ENCODE measurements at places on chromosomes 1 and 21.

DNA sequence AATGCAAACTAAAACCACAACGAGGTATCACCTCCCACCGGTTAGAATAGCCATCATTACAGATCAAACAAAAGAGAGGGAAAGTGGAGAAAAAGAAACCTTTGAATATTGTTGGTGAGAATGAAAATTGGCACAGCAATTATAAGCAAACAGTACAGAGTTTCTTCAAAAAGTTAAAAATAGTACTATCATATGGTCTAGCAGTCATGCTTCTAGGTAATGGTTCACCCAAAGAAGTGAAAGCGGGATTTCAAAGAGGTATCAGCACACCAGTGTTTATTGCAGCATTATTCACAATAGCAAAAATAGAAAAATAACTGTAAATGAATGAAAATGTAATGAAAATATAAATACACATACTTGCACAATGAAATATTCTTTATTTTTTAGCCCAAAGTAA lies 8.2 kb downstream of the OR2T10 start:
- no peak for DNase-seq

- no peak for DNase-seq
Measured at GRCh38 chr1:46492269-46492853, 2.7 kb downstream of the DMBX1 start.

DNA sequence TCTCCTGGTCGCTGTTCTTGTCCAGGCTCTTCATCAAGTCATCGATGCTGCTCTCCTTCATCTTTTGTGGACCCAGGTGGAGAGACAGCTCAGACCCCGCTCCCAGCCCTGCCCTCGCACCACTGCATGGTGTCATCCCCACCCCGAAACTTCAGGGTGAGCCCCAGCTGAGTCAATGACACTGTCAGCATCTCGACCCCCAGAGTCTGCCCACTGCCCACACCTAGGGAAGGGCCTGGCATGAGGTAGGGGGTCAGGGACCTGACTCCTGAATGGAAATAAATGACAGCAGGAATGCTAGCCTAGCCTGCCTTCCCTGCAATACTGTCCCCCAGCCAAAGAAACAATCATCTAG lies 1.6 kb upstream of the S100A6 start:
- no peak for DNase-seq

DNA sequence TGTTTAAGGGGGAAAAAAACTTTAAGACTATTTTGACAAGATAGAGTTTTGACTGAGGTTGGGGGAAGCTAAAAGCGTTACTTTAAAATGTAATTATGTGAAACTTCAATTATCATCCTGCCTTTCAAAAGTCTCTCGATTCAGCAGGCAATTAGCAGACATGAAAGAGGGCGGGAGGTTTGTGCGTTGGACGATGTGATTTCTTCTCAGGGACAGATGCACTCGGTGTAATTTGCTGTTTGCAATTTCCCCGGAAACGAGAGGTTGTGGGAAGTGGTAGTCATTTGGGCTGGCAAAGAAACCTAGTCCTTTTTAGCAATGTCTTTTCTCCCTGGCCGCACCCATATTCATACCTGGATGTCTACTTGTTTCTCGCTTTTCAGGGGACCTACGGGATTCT lies 27.1 kb downstream of the KAZN start:
- DNase-seq: no peak

GRCh38 chr1:3359756-3360440 lies 94.6 kb upstream of the ARHGEF16 start:
- no peak for DNase-seq

DNA sequence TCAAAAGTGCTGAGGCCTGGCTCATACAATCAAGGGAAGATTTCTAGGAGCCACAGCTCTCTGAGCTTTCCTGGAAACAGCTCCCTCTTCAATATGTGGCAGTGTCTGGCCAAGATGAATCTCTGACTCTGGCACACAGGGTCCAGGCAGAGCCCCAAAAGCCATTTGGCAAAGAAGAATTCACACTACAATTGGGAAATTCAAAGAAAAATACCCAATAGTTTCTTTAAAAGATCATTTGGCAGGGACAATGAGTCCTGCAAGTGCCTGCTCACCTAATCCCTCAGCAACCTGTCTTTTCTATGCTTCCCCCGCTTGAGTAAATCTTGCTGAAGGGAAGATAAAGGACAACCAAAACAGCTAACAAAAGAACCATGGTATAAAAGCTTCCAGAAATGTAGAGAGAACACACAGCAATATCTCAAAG lies 124.6 kb downstream of the TGFBR3 start:
- no peak for DNase-seq

DNA sequence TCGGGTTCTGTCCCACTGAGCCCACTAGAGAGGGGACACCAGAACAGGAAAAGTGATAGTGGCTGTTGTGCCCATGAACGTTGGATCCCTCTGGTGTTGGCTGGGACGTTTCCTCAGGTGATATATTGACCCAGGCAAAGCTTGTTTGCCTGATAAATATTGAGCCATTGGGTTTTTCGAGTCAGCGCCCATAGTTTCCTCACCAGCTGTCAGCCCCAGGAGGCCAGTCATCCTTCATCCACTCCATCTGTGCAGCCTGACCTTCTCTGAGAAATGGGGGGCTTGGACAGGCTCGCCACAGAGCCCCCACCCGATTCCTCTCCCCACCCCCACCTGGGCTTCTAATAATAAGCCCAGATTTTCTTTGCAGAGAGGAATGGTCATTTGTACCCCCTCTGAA lies 13.3 kb downstream of the DISP3 start:
- DNase-seq: no peak

DNA sequence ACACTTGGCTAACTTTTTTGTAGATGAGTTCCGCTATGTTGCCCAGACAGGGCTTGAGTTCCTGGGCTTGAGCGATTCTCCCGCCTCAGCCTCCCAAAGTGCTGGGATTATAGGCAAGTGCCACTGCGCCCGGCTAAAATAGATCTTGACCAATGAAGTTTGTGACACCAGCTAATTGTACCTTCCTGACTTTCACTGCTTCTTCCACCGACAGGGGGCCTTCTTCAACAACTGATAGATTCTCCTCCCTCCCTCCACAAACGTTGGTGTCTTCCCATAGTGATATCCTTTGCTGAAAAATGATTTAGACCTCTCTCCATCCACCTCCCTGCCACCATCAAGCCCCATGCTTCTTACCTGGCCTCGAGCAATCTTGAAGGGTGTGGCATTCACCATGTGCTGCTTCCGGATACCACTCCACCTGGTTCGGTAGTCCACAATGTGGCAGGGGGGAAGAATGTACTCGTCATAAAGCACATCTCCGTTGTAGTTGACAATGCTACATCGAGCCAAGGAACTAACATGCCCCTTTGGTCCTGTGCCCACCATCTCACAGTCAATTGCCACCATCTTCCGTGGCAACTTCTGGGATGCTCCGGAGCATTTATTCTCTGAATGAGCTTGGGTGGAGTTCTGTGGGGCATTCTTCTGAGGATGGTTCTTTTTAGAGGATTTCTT lies 1.6 kb upstream of the METTL25B start:
- DNase-seq: no peak

DNA sequence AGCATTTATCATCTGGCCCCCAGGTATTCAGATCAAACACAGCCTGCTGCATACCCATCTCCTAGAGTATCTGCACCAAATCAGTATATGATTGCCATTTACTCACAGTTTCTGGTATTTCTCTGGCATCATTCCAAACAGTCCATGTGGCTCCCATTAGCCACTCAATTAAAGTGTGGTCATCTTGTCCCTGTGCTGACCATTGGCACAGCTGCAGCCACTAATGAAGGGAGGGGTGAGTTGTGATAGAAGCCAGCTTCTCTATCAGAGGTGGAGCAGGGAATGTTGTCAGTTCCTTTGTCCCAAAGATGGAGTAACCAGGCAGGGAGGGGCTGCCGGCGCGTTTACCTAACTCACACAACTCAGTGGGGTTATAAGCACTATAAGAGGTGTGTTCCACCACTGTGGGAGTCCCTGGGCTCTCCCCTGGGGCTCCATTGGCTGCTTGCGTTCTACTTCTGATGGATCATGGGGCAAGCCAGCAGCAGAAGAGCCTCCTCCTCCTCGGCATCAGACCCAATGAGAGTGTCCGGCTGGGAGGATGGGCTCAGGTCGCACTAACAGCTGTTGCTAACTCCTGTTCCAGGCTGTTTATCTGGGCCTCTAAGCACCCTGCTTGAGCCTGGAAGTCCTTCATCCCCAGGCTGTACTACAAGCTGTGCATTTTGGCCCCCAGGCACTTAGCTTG lies 108.6 kb downstream of the GDAP2 start:
- DNase-seq: no peak

DNA sequence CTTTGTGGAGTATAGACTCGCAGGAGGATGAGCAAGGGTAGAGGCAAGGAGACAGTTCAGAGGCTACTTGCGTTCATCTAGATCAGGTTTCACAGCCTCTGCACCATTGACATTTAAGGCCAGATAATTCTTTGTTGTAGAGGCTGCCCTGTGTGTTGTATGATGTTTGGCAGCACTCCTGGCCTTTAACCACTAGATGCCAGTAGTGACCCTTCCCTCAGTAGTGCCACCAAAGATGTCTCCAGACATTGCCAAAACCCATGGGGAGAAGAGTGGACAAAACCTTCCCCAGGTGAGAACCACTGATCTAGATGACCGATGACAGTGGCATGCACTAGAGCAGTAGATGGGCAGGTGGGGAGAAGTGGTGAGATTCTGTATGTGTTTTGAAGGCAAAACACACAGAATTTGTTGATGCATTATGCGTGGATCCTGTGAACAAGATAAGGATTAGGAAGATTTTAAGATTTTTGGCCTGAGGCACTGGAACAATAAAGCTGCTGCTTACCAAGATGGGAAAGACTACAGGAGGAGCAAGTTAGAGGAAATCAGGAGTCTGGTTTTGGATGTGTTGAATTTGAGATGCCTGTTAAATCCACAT lies 9.9 kb upstream of the COG2 start:
- no peak for DNase-seq

DNA sequence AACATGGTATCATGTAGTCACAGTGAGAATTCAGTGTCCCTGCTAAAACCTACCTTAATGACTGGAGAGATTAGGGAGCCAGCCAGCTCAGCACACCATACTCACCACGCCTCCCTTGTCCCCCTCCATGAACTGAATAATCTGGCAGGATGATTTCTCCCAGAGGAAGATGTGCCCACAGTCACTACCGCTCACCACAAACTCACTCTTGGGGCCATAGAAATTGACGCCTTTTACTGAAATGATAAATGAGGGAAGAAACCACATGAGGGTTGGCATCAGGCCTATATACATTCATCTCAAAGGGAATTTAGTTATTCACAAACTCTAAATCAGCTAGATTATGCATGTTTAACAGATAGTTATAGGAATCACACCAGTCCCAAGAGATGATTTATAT lies 17.4 kb downstream of the PEA15 start:
- DNase-seq: no peak

- DNase-seq: no peak
Measured at GRCh38 chr1:150012611-150013010, 2.1 kb upstream of the OTUD7B start.

DNA sequence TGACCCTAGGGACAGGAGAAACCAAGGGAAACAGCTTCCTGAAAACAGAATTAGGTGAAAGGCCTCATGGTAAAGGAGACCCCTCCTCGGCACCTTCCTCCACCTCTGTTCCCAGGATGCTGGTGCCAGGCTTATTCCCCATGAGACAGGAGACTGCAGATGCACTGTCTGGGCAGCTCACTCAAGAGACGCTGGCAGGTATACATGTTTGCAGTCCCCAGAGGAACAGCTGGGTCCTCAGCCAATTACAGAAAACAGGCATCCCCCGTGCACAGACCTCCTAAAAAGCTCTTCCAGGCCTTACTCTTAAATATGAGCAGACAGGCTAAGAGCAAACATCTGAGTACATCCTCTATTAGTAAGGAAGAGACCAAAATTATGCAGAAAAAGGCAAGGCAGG lies 6.5 kb downstream of the CCSAP start:
- DNase-seq: no peak

DNA sequence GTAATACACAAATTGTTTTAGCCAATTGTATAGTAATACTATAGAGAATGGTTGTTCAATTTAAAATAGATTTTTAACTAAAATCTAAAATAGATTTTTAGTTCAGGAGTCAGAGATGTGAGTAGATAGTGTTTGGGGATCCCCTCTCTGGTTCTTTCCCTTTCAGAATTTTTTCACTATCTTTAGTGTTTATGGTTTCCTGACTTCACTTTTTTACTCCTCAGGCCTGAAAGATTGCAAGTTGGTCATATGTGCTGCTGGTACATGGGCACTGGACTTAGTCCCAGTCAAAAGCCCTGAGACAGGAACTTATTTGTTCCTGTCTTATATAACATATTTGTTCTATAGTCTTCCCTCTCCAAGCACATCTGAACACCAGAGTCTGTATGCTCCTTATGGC lies 96.8 kb upstream of the ATP1B1 start:
- no peak for DNase-seq

DNA sequence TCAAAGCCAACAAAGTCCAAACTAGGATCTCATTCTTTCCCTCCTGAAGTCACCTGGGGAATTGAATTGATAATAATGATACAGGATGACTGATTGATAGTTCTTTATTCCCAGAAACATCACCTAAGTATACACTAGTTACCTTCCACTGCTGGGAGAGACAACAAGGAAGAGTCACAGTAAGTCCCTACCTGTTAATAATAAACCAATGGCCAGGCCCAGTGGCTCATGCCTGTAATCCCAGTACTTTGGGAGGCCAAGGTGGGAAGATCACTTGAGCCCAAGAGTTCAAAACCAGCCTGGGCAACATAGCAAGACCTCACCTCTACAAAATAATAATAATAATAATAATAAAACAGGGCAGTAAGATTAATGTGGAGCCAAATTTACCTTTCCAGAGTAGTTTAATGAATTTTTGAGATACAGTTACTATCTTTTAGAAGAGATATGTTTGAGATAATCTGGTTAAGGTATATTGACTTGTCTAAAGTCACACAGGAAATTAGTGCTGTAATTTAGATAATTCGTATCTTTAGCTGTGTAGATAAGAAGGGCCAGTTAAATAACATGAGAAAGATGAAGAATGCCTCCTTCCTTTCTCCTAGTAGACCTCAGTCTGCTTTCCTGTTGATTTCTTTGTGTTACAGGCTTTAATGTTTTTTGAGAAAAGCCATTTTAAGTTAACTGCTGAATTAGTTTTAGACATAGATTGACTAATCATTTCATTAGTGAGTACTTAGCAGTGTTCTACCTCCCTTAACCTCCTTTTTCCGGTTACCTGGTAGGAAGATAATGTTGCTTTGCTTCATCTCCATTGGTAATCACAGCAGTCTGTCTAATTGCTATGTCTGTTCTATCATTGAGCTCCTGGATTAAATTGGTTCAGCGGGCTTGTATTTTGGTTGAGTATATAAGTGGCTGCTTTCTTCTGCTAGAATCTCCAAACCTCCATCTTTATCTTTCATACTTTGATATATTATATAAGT lies 22.0 kb downstream of the SMAP2 start:
- DNase-seq: no peak

DNA sequence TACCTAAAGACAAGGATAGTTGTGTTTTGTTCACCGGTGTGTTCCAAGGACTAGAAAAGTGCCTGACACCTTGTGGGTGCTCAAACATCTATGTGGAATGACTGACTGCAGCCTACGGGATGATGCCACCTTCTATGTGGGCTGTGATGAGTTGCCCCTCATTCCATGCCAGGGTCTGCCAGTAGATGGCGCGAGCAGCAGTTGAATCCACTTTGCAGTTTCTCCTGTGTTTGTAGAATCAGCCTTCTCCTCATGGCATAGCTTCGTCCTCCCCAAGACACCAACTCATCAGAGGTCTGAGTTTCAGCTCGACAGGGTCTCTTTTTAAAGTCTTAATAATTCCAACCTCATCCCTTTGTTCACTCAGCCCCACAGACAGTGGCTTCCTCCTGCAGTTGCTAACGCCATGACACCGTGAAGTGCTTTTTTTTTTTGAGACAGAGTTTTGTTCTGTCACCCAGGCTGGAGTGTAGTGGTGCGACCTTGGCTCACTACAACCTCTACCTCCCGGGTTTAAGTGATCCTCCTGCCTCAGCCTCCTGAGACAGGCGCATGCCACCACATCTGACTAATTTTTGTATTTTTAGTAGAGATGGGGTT lies 133.7 kb downstream of the CAPN8 start:
- no peak for DNase-seq

All from cortex of kidney (tissue), 1 donor.